ENCODE measurements at places on chromosomes 5 and 9. TPM values are rescaled to one million over a fixed set of nuclear protein-coding genes. Genes with fewer than 3 reads are reported as not detected.
A peak's percentile ranks its signal among the peaks of the same experiment; 100 is the strongest.

DNA sequence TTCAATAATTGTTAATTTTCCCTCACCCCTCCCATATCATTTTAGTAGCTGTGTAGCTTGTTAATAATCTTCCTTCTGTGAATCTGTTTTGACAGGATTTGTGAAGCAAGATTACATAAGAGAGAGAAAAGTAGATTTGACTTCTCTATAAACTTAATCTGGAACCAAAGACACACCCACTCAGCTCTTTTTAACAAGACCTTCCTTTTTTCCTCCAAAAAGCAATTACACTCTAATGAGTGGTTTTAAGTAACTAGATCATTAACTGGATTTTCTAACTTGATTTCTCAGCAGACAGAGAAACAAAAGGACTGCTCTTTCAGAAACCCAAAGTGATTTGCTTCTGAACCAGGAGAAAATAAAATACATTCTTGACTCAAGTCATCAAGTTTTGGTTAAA lies 21.9 kb downstream of the RFK start:
- H3K27ac ChIP-seq, result no peak overlapping the region
- no peaks in the 10 kb centered on the region for H3K36me3 ChIP-seq
- no peaks in the 10 kb centered on the region for H3K27me3 ChIP-seq
- H3K4me3 ChIP-seq, result no peak overlapping the region

DNA sequence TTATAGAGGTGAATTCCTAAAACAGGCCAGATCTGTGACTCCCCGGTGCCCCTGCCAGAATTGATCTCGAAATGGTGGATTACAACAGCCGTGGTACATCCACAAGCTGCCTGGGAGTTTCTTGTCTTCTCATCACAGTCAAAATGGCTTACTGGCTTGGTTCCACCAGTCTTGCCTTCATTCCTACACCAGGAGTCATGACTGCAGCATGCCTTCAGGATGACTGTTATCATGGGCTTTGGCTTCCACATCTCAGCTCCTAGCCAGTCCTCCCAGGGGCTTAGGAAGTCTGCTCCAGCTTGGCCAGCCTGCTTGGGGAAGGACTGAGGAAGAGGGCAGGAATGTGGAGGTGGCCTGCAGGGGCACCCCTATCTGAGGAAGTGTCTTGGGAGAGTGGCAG lies 132.9 kb upstream of the NR3C1 start:
- H3K36me3 ChIP-seq, result no peaks in the 10 kb centered on the region
- no peak overlapping the region for H3K4me3 ChIP-seq
- H3K4me1 ChIP-seq, result no peaks in the 10 kb centered on the region
- no peak for DNase-seq
- H3K27ac ChIP-seq, result no peak overlapping the region

DNA sequence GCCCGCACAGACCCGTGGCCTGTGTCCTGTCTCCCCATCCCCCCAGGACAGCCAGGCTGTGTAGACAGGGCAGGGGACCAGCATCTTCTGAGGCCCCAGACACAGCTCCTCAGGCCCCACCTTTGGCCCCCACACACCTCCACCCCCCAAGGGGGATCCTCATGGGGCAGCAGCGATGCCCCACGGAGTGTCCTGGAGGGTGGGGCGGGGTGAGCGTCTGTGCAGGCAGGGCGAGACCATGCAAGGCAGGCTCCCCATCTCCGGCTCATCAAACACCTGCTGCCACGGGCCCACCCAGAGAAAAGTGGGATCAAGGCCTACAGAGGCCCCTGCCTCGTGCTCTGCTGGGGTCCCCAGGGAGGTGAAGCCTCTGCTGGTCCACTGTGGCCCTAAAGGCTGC lies 118.7 kb upstream of the FOXD4L5 start:
- DNase-seq, result no peak
- H3K27ac ChIP-seq, result no peak overlapping the region
- no peaks in the 10 kb centered on the region for H3K4me1 ChIP-seq
- H3K27me3 ChIP-seq, result peaks cover 3% of the 10 kb centered on the region
- no peak overlapping the region for H3K4me3 ChIP-seq

GRCh38 chr5:38621840-38622437 lies 65.5 kb upstream of the LIFR start:
- DNase-seq, result no peak
- H3K27ac ChIP-seq, result no peak overlapping the region
- peaks cover 7% of the 10 kb centered on the region for H3K36me3 ChIP-seq
- H3K4me3 ChIP-seq, result no peak overlapping the region
- no peaks in the 10 kb centered on the region for H3K27me3 ChIP-seq

GRCh38 chr9:6852243-6852963 lies 94.6 kb downstream of the KDM4C start:
- H3K4me3 ChIP-seq, result no peak overlapping the region
- no peaks in the 10 kb centered on the region for H3K27me3 ChIP-seq
- H3K27ac ChIP-seq, result no peak overlapping the region
- DNase-seq, result no peak
- H3K4me1 ChIP-seq, result no peaks in the 10 kb centered on the region

DNA sequence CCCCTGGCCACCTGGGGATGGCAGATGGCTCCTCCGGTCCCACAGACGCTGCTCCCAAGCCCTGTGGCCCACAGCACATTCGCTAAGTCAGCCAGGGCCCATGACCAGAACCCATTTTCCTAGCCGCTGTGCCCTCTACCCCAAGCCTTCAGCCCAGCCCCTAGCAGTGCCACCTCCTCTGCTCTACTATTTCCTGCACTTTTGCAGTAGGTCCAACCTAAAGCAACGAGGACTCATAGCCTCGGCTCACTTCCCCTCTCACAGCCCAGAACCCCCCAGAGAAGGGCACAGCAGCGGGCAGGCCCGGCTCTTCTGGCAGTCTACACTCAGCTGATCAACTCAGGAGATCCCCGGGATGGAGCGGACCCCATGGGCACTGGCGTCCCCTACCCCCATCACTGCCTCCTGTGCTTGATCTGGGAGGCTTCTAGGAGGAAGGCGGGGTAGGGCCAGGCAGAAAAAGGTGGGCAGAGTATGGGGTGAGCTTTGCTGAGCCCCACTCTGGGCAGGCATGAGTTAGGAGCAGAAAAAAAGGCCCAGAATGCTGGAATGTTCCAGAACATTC lies 111.2 kb downstream of the ZNF354C start:
- H3K27me3 ChIP-seq, result no peaks in the 10 kb centered on the region
- no peaks in the 10 kb centered on the region for H3K36me3 ChIP-seq
- DNase-seq, result no peak
- H3K27ac ChIP-seq, result no peak overlapping the region
- peaks cover 1% of the 10 kb centered on the region for H3K4me1 ChIP-seq

DNA sequence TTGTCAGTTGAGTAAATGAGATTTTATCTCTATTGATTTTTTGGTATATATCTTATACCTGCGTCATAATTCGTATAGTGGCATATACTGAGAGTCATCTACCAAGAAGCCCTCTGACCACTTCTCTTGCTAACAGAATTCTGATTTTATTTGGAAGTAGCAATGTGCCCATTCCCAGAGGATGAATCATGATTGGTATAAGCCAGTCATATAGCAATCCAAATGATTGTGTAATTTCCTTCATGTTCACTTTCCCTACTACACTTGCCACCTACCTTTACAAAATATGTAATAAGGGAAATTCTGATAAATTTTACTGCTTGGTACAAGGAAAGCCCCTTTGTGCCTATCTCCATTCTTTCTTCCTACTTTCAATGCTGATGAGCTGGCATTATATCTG lies 16.1 kb upstream of the ZNF462 start:
- H3K4me3 ChIP-seq, result no peak overlapping the region
- no peaks in the 10 kb centered on the region for H3K27me3 ChIP-seq
- DNase-seq, result no peak
- no peaks in the 10 kb centered on the region for H3K4me1 ChIP-seq
- no peaks in the 10 kb centered on the region for H3K36me3 ChIP-seq

DNA sequence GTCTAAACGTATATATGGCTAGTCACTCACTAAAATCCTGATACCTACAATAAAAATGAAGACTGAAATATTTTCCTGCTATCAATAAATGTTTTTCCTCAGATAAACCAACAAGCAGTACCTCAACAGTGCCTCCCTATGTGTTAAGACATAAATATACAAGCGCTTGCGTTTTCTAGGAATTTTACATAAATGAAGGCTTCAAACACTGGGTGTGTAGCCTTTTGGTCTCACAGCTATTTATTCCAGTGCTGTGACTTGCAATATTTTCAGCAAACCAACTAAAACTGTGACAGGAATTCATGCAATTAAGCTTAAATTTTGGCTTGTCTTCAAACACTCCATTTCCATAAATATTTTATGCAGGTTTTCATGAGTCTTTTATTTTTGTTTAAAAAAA lies 437.0 kb downstream of the BNC2 start:
- H3K4me3 ChIP-seq, result no peak overlapping the region
- no peak for DNase-seq
- peaks cover 10% of the 10 kb centered on the region for H3K36me3 ChIP-seq
- no peak overlapping the region for H3K27ac ChIP-seq
- H3K4me1 ChIP-seq, result peaks cover 40% of the 10 kb centered on the region

The SPINK13 gene
- not detected for total RNA-seq

GRCh38 chr5:17069995-17070511 lies 134.0 kb upstream of the MYO10 start:
- peak overlapping the region; percentile 7 for H3K27ac ChIP-seq
- H3K27me3 ChIP-seq, result no peaks in the 10 kb centered on the region
- H3K36me3 ChIP-seq, result no peaks in the 10 kb centered on the region
- no peak overlapping the region for H3K4me3 ChIP-seq
- no peak for DNase-seq
- peaks cover 18% of the 10 kb centered on the region for H3K4me1 ChIP-seq

DNA sequence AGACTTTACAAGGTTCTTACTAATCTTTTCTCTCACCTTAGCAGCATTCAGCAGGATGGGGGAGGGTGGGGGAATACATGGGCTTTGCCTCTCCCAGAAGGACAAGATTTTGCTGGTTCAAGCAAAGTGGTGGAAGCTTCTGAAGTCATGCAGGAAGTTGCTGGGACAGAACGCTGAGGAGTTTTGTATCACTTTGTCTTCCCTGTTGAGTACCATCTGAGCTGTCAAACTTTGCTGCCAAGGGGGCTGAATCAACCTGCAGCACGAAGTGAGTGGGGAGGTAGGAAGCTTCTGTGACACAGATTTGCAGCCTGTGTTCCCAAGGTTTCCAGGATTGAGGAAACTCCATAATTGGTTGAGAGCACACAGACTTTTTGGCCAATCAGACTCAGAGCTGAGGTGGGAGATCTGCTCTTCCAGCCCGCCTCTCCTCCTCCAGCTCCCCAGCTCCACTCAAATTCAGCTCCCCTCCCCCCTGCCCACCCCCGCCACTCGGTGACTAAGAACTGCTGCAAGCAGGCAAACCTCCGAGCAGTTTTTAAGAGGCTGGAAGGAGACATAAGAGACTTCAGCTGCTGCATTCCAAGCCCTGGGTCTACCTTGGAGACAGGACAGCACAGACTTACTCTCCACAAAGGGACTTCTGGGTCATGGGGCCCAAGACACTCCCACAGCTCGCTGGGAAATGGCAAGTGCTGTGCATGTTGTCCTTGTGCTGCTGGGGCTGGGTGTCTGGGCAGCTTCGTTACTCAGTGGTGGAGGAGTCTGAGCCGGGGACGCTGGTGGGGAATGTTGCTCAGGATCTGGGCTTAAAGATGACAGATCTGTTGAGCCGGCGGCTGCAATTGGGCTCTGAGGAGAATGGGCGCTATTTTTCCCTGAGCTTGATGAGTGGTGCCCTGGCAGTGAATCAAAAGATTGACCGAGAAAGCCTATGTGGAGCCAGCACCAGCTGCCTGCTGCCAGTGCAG lies at the start of gene PCDHGC5:
Gene PCDHGC5, plus strand, starts transcription at position 491 of the 971 bp plus-strand sequence. Its CDS starts 160 bp downstream, at position 651.
- DNase-seq, result no peak
- peak within 1 kb of the TSS; percentile 34 for H3K4me3 ChIP-seq
- H3K27ac ChIP-seq, result peak within 1 kb of the TSS; percentile 37
- no peaks in the 10 kb centered on the region for H3K27me3 ChIP-seq
- peaks cover 52% of the 10 kb centered on the region for H3K36me3 ChIP-seq
- H3K4me1 ChIP-seq, result peaks cover 53% of the 10 kb centered on the region

DNA sequence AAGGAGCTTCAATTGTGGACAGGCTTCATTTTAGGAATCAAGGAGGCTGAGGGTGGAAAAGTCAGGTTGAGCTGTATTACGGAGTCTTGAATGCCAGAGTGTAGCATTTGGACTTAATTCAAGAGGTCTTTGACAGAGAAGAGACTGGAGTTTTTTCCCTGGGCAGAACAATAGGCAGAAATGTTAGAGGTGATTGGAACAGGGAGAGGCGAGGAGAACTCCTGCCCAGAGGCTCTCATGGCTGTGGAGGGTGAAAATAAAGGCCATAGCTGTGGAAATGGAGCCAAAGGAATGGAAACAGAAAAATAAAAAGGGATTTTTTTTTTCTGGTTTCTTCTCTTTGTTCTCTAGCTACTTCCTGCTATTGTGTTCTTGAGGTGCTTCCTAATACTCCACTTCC lies 3.7 kb upstream of the IFNB1 start:
- no peak for DNase-seq
- H3K27ac ChIP-seq, result no peak overlapping the region

DNA sequence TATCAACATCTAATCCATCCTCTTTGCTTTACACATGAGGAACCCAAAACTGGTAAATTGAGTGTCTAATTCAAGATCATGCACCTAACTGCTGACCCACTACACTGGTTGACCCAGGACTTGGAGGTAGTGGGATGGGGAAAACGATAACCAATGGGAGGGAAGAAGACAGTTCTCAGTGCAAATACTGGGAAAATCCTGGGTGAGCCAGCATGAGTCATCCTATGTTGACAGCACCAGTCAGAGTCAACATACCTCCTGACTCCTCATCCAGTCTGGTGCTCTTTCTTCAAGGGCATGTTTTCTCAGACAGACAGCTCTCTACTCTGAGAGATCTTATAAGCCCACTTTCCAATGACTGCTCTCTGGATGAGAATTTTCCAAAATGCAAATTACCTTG lies 232.8 kb upstream of the PTGER4 start:
- no peak overlapping the region for H3K27ac ChIP-seq
- no peaks in the 10 kb centered on the region for H3K4me1 ChIP-seq
- no peaks in the 10 kb centered on the region for H3K27me3 ChIP-seq
- no peaks in the 10 kb centered on the region for H3K36me3 ChIP-seq
- DNase-seq, result no peak
- no peak overlapping the region for H3K4me3 ChIP-seq

- no peak overlapping the region for H3K27ac ChIP-seq
- no peak for DNase-seq
- no peaks in the 10 kb centered on the region for H3K27me3 ChIP-seq
- H3K4me3 ChIP-seq, result no peak overlapping the region
- H3K36me3 ChIP-seq, result no peaks in the 10 kb centered on the region
Measured at GRCh38 chr5:71924325-71924724, 182.9 kb upstream of the MAP1B start.

DNA sequence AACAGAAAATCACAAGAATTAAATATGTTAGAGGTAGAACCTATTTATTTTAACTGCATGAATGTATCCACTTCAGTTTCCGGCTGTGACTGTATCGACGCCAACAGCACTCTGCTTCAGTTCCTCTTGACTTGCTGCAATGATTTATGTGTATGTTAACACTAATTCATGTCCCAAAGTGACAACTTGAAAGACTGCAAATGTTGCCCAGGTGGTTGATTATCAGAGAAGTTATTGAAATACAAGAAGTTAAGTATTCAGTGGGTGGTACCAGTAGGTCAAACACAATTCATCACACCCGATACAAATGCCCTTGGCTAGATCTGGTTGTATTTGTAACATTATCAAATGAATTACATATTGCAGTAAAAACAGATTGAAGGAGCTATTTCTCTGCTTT lies 622.7 kb upstream of the CDH18 start:
- H3K36me3 ChIP-seq, result no peaks in the 10 kb centered on the region
- no peak for DNase-seq
- no peak overlapping the region for H3K4me3 ChIP-seq
- H3K27ac ChIP-seq, result no peak overlapping the region

The SUSD3 gene
- total RNA-seq, result not detected

Data from neural crest cell (in vitro differentiated cells).